Activated T-cell treated with anti-CD3 and anti-CD28 coated beads, Interleukin-2, amount 50 U/mL, for 72 hours (primary cell): ENCODE measurements at places on chromosomes 16 and 17. TPM values are rescaled to one million over a fixed set of nuclear protein-coding genes. Genes with fewer than 3 reads are reported as not detected.

The ZFPM1 gene
- 13.8 TPM for total RNA-seq

- no peak overlapping the region for H3K4me3 ChIP-seq
- no peaks in the 10 kb centered on the region for H3K4me1 ChIP-seq
- no peaks in the 10 kb centered on the region for H3K27me3 ChIP-seq
- no peaks in the 10 kb centered on the region for H3K36me3 ChIP-seq
Observed at GRCh38 chr16:52383119-52383518, 163.8 kb downstream of the TOX3 start.

The CD300LB gene
- total RNA-seq: not detected

- H3K27me3 ChIP-seq: peaks cover 55% of the 10 kb centered on the region
- H3K27ac ChIP-seq: no peak overlapping the region
- no peak overlapping the region for H3K4me3 ChIP-seq
- DNase-seq: no peak
Observed at GRCh38 chr16:79623062-79623461, 22.5 kb upstream of the MAF start.

GRCh38 chr16:15575293-15576049 lies 67.5 kb downstream of the MARF1 start:
- no peak for DNase-seq
- H3K4me3 ChIP-seq: no peak overlapping the region
- H3K4me1 ChIP-seq: peaks cover 25% of the 10 kb centered on the region
- no peak overlapping the region for H3K27ac ChIP-seq
- peaks cover 15% of the 10 kb centered on the region for H3K36me3 ChIP-seq
- no peaks in the 10 kb centered on the region for H3K27me3 ChIP-seq

DNA sequence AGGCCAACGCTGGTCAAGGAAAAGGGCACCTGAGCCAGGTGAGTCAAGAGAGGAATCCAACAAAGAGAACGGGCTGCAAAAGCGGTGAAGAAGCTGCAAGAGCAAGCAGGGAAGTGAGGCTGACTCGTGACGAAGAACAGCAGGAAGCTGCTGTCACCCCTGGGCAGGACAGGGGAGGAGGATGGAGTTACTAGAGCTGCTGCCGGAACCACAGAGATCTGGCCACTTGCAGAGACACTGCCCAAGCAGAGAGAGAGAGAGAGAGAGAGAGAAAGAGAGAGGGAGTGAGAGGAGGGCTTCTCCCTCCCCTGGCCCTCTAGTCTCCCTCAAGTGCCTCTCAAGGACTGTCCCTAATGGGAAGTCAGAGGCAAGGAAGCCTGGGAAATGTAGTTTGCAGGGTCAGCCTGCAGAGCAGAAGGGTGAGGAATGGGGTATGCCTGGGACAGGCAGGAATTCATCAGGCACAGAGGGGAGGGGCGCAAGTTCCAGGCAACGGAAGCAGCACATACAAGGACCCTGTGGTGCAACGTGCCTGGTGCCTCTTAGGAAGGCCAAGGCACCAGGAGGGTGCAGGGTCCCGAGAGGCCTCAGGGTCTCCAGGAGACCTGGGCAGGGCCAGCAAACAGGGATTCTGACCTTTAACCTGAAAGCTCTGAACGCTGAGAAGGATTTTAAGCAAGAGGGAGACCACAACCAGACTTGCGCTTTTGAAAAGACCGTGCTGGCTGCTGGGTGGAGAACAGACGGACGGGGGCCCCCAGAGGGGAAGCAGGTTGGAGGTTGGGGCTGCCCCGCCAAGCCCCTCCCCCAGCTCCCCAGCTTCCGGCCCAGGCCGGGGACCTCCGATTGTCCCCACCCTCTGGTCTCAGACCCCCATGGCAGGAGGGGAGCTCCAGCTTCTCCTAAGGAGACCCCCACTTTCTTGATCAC lies 45.8 kb upstream of the CIBAR2 start:
- peaks cover 11% of the 10 kb centered on the region for H3K4me1 ChIP-seq
- no peaks in the 10 kb centered on the region for H3K27me3 ChIP-seq
- DNase-seq: peak; percentile 9
- peak overlapping the region; percentile 20 for H3K27ac ChIP-seq
- H3K4me3 ChIP-seq: peak overlapping the region; percentile 70

The KCNG4 gene
- total RNA-seq: not detected

GRCh38 chr17:41324180-41325075 lies 8.9 kb upstream of the KRTAP17-1 start:
- DNase-seq: no peak
- peak overlapping the region; percentile 40 for H3K27ac ChIP-seq
- peaks cover 31% of the 10 kb centered on the region for H3K4me1 ChIP-seq
- no peaks in the 10 kb centered on the region for H3K27me3 ChIP-seq

DNA sequence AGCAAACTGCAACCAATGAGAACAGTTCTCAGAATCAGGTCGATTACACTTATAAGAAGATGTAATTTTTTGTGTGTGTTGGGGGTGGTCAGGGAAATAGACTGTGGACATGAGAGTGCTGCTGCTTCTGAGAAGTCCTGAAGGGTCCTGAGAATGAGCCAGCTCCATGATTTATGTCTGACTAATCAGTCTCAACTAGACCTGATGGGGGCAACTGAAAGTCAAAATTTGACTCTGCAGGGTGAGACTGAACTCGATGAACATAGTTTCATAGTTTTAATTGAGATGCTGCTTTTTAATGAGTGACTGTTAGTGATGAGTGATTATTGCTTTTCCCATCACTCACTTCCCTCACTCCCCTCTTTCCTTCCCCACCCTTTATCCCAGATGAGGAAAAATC lies 37.3 kb downstream of the SMARCE1 start:
- peaks cover 100% of the 10 kb centered on the region for H3K4me1 ChIP-seq
- H3K27ac ChIP-seq: peak overlapping the region; percentile 93
- no peaks in the 10 kb centered on the region for H3K36me3 ChIP-seq

GRCh38 chr17:42617956-42618431 lies 8.5 kb downstream of the TUBG1 start:
- H3K27ac ChIP-seq: no peak overlapping the region
- H3K27me3 ChIP-seq: no peaks in the 10 kb centered on the region
- peaks cover 16% of the 10 kb centered on the region for H3K4me1 ChIP-seq
- H3K36me3 ChIP-seq: peaks cover 16% of the 10 kb centered on the region

DNA sequence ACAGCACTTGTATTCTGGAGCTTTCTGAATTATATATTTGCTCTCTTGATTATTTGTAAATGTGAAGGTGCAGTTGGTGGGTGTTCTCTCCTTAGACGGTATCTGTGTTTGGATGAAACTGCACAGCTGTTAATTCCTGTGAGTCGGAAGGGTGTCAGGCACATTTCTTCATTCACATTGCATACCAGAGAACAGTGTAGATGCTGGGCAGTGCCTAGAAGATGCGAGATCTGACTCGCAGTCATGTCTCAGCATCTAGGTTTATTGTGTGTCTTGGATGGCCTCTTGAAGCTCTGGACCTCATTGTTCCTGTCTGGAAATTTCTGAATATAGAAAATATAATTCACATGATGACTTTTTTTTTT lies 61.2 kb downstream of the CLEC16A start:
- H3K36me3 ChIP-seq: peaks cover 26% of the 10 kb centered on the region
- peaks cover 45% of the 10 kb centered on the region for H3K4me1 ChIP-seq

DNA sequence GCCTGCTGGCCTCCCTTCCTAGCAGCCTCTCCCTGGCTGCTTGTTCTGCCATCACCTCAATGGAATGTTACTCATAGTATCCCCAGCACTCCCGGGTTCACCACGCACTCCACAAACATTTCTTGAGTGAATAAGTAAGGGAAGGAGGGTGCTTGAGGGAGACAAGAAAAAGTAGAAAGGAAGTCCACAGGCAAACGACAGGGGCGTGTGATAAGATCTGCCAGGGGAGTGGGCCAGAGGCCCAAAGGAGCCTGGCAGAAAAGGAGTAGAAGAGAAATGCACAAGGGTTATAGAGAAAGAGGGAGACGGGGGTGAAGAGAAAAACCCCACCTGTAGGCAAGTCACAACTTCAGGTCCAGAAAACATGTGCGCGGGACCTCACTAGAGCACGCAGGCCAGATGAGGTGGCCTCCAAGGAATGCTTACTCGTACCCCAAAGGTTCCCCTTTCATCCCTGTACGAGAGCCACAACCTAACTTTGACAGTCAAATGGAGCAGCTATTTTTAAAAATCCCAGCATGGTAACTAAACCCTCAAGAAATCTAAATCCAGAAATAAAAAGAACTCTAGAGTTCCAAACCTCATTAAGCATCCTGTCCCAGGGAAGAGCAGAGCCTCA lies 6.6 kb downstream of the ZDHHC7 start:
- no peak overlapping the region for H3K27ac ChIP-seq
- peaks cover 60% of the 10 kb centered on the region for H3K4me1 ChIP-seq
- peaks cover 3% of the 10 kb centered on the region for H3K36me3 ChIP-seq
- H3K27me3 ChIP-seq: no peaks in the 10 kb centered on the region
- H3K4me3 ChIP-seq: no peak overlapping the region

GRCh38 chr16:57373117-57373947 lies 1.0 kb downstream of the CX3CL1 start:
- H3K36me3 ChIP-seq: no peaks in the 10 kb centered on the region
- H3K4me1 ChIP-seq: peaks cover 25% of the 10 kb centered on the region
- peaks cover 11% of the 10 kb centered on the region for H3K27me3 ChIP-seq

DNA sequence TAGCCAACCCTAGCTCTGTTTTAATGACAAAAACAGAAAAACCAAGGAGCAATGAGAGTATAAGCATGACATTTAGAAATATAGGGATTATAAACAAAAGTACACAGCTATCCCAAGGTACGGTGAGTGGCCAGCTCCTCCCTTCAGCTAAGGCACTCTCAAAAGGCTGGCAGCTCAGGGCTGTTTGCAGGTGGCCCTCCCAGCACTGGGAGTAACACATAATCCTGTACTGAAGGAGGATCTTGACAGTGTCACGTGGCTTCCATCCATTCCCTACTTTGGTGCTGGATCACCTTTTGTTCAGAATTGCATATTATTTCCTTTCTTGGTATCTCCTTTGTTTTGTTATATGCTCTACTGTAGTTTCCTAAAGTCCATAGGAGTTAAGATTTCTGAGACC lies 500.8 kb downstream of the KCNJ18 start:
- no peaks in the 10 kb centered on the region for H3K4me1 ChIP-seq
- no peaks in the 10 kb centered on the region for H3K27me3 ChIP-seq
- peaks cover 1% of the 10 kb centered on the region for H3K36me3 ChIP-seq
- no peak for DNase-seq
- no peak overlapping the region for H3K27ac ChIP-seq

- H3K36me3 ChIP-seq: peaks cover 6% of the 10 kb centered on the region
- DNase-seq: no peak
- peaks cover 6% of the 10 kb centered on the region for H3K4me1 ChIP-seq
- H3K27me3 ChIP-seq: peaks cover 14% of the 10 kb centered on the region
- no peak overlapping the region for H3K27ac ChIP-seq
Observed at GRCh38 chr17:77735566-77736198, 222.8 kb upstream of the TNRC6C start.

DNA sequence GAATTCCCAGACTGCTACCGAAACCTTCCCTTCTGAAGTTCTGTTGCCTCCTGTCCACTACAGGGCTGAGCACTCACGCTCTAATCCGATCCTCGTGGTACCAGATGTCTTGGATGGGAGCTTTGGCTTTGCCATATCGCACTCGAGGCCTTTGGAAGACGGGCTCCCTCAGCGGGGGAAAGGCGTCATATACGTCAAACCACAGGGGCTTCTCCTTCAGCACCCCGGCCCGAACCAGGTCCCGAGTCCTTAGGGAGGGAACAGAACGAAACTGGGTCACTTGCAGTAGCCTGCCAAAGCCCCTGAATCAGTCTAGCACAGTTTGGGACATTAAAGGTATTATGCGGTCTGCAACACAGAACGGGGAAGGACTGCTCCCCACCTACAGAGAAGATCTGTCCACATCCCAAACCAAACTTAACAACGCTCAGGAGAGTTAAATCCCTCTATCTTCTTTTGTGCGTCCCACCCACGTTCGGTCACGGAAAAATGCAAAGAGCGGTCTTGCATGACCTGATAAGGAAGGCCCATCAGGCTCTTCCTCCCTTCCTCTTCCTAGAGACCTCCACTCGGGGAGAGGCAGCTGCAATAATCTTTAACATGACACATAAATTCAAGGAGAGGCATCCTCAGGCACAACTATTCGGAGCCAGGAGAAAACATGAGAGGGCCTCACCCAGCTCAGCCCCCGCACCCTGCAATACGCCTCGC lies 526 bp downstream of the MRPS23 start:
- H3K27me3 ChIP-seq: no peaks in the 10 kb centered on the region
- H3K36me3 ChIP-seq: peaks cover 8% of the 10 kb centered on the region
- H3K4me1 ChIP-seq: peaks cover 37% of the 10 kb centered on the region

The SLC13A2 gene
- total RNA-seq: not detected

GRCh38 chr16:70712942-70713341 lies 27.1 kb upstream of the MTSS2 start:
- H3K4me1 ChIP-seq: peaks cover 5% of the 10 kb centered on the region
- DNase-seq: no peak
- no peaks in the 10 kb centered on the region for H3K27me3 ChIP-seq
- no peak overlapping the region for H3K4me3 ChIP-seq
- H3K36me3 ChIP-seq: peaks cover 2% of the 10 kb centered on the region

GRCh38 chr16:73056448-73056847 lies 8.5 kb upstream of the ZFHX3 start:
- H3K27ac ChIP-seq: no peak overlapping the region
- H3K4me3 ChIP-seq: no peak overlapping the region
- peaks cover 55% of the 10 kb centered on the region for H3K27me3 ChIP-seq
- H3K4me1 ChIP-seq: peaks cover 8% of the 10 kb centered on the region
- H3K36me3 ChIP-seq: peaks cover 4% of the 10 kb centered on the region
- DNase-seq: no peak

The HNF1B gene
- 0.48 TPM for total RNA-seq

The KRT33A gene
- not detected for total RNA-seq

DNA sequence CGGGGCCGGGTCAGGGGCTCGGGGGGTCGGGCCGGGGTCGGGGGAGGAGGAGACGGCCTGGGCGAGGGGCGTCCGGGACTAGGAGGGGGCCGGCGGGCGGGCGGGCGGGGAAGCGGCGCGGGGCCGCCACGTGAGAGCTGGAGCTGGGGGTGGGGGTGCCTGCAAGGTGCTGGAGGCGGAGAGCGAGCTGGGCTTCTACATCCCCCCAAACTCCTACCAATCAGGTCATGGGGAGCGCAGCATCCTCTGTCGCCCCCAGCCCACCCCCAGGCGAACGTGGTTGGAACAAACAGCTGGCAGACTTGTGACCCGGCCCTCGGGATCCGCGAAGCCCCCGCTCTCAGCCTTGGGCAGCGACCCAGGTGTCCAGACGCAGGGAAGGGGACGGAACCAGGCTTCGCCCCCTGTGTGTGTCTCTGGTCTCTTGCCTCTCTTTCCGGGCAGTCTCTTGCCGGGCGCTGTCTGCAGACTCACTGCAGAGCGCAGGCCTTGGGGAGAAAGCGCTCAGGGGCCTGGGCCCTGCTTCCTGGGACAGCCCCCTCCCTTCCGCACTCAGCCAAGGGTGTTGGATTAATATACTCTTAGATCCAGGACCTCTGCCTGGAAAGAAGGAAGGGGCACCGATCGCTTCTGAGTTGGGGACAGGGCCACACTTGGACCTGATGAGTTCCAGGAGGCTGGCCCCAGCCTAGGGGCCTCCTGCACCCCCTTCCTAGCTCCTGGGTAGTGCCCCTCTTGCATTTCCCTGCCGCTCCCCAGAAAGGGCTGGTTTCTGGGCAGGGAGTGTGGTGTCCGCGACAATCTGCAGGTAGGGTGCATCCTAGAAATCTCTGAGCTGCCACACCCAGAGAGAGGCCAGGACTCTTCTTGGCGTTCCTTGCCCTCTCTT lies 722 bp downstream of the RASL10B start:
- DNase-seq: no peak
- no peaks in the 10 kb centered on the region for H3K27me3 ChIP-seq
- peak overlapping the region; percentile 64 for H3K4me3 ChIP-seq
- no peaks in the 10 kb centered on the region for H3K36me3 ChIP-seq
